ENCODE measurements at places on chromosomes 2 and 18. TPM values are rescaled to one million over a fixed set of nuclear protein-coding genes. Genes with fewer than 3 reads are reported as not detected.

The GKN2 gene
- total RNA-seq, result not detected

The SIX2 gene
- 3.1 TPM for total RNA-seq

The WNT6 gene
- total RNA-seq, result 2.7 TPM

The CCDC141 gene
- total RNA-seq, result 7.1 TPM

The FBXO15 gene
- 0.73 TPM for total RNA-seq

The CLEC4F gene
- total RNA-seq, result not detected

The NYAP2 gene
- total RNA-seq, result not detected

The BMP10 gene
- not detected for total RNA-seq

The CD226 gene
- total RNA-seq, result 5.6 TPM

DNA sequence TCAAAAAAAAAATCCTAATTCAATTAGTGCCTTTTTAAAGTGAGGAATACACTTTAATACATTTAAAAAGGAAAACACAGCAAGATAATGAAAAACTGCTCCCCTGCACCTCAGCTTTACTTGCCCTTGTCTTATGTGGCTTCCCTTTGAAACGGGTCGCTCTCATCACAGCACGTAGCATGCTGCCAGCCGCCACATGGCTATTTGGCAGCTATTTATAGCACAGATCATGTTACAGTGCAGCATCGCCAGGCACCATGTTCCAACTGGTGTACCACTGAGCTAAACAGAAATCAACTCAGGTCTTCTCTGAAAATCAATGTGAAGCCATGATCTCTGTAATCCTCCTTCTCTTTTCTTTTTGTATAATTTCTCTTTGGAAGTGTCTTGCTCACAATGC is 65.1 kb downstream of the TMEM182 start:
- H3K4me1 ChIP-seq, result no peaks in the 10 kb centered on the region
- peak; percentile 52 for DNase-seq
- no peak overlapping the region for H3K27ac ChIP-seq

GRCh38 chr18:9466846-9467245 is 8.5 kb upstream of the RALBP1 start:
- H3K36me3 ChIP-seq, result no peaks in the 10 kb centered on the region
- no peaks in the 10 kb centered on the region for H3K27me3 ChIP-seq
- no peaks in the 10 kb centered on the region for H3K4me1 ChIP-seq
- no peak overlapping the region for H3K4me3 ChIP-seq

DNA sequence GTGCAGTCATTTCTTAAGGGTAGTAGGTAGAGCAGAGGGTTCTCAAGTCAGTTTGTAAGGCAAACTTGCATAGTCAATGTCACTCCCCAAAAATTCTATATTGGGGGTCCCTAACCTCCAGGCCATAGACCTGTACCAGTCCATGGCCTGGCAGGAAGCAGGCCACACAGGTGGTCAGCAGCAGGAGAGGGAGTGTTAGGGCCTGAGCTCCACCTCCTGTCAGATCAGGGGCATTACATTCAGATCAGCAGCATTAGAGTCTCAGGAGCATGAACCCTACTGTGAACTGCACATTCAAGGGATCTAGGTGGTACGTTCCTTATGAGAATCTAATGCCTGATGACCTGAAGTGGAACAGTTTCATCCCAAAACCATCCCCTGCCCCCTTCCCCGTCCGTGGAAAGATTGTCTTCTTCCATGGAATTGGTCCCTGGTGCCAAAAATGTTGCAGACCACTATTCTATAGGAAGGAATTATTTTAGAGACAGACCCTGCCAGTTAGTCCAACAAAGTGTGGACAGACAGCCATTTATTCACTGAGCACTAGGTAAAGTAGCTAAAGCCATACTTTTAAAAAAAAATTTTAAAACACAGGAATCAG is 6.7 kb downstream of the COA5 start:
- H3K4me3 ChIP-seq, result no peak overlapping the region
- H3K4me1 ChIP-seq, result peaks cover 3% of the 10 kb centered on the region
- H3K36me3 ChIP-seq, result peaks cover 22% of the 10 kb centered on the region
- H3K27ac ChIP-seq, result no peak overlapping the region
- peak; percentile 31 for DNase-seq
- no peaks in the 10 kb centered on the region for H3K27me3 ChIP-seq

DNA sequence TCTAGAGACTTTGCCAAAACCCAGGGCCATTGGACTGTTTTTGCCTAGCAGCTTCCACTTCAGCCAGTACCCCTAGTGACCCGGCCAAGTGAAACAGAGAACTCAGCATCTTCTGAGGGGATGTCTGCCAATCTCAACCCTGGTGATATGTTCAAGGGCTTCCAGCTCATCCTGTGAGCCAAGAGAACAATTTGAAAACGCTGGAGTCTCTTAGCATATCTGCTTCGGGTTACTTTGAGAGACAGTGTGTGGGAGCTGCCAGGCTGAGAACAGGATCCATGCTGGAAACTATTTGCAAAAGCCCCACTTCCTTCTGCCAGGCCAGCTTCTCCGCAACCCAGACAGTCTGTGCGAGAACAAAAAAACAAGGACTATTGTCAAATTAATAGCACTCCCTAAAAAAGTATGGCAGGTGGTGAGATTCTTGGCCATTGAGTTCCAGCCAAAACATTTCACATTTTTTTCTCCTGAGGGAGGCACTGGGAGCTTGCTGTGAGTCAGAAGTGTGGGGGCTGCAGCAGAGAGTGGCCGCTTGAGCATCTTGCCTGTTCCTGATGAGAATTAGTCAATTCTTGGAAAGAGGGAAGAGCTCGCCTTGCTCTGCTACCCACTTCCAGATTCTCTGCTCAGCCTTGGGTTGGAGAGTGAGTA is 395.6 kb upstream of the TRIB2 start:
- H3K27me3 ChIP-seq, result no peaks in the 10 kb centered on the region
- H3K4me1 ChIP-seq, result peaks cover 5% of the 10 kb centered on the region
- no peak for DNase-seq
- H3K4me3 ChIP-seq, result no peak overlapping the region
- H3K27ac ChIP-seq, result no peak overlapping the region
- no peaks in the 10 kb centered on the region for H3K36me3 ChIP-seq

DNA sequence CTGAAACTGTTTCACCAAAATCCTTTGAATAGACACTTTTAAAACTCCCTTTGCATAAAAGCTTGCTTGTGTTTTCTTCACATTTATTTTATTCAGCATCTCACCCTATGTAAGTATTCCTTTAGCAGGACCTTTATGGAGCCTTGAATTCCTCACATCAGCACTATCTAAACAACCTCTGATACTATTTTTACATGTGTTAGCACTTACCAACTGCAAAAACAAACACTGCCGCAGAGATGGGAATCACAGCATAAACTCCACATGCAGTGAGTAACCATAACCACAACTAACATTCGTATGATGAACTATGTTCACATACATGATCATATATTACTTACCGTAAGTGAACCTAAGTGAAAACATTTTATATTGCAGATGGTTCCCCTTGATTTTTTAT is 15.4 kb downstream of the FBXO15 start:
- H3K27me3 ChIP-seq, result no peaks in the 10 kb centered on the region
- H3K36me3 ChIP-seq, result no peaks in the 10 kb centered on the region
- no peak overlapping the region for H3K27ac ChIP-seq
- H3K4me1 ChIP-seq, result no peaks in the 10 kb centered on the region
- DNase-seq, result no peak

GRCh38 chr2:28747714-28748113 is 3.9 kb upstream of the PPP1CB start:
- H3K4me1 ChIP-seq, result peaks cover 7% of the 10 kb centered on the region
- H3K27me3 ChIP-seq, result no peaks in the 10 kb centered on the region
- H3K4me3 ChIP-seq, result no peak overlapping the region
- DNase-seq, result no peak
- H3K27ac ChIP-seq, result peak overlapping the region; percentile 6
- H3K36me3 ChIP-seq, result no peaks in the 10 kb centered on the region

DNA sequence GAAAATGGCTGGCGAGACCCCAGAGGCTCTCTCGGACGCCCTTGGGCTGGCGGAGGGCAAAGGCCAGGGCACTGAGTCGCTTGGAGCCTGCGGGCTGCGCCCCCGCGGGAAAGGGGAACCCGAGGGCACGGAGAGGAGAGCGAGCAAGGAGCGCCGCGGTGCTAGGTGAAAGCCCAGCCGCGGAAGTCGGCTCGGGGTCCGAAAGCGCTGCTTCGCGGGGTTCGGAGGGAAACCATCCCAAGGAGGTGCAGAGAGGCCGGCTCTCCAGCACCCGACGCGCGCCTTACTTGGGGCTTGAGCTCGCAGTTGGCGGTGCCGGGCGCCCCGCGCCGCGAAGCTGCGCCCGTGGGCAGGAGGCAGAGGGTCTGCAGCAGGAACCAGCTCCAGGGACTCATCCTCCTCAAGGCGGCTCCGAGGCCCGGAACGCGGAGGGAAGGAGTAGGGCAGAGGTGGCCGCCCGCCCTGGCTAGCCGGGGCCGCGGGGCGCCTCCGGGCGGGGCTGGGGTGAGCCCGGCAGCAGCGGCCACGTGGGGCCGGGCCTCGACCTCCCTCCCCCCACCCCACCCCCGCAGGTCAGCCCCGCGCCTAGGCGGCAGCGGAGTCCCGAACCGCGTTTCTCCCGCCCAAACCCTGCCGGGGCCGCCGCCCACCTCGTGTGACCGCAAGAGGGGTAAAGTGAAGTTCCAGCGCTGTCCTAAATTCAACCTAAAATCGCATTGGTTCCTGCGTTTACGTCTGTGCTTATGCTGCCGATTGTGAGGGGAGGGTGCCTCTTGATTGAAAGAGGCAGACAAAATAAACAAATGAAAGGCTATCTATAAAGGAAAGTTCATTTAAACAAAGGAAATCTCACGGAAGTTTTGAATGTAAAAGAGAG is at the start of gene TRABD2A:
Gene TRABD2A (minus strand): TSS at position 440 of the 877 bp plus-strand sequence. CDS start 45 bp downstream, at position 395.
- H3K27me3 ChIP-seq, result no peaks in the 10 kb centered on the region
- H3K4me3 ChIP-seq, result peak within 1 kb of the TSS; percentile 11
- peaks cover 15% of the 10 kb centered on the region for H3K4me1 ChIP-seq
- no peak for DNase-seq
- H3K27ac ChIP-seq, result no peak within 1 kb of the TSS

DNA sequence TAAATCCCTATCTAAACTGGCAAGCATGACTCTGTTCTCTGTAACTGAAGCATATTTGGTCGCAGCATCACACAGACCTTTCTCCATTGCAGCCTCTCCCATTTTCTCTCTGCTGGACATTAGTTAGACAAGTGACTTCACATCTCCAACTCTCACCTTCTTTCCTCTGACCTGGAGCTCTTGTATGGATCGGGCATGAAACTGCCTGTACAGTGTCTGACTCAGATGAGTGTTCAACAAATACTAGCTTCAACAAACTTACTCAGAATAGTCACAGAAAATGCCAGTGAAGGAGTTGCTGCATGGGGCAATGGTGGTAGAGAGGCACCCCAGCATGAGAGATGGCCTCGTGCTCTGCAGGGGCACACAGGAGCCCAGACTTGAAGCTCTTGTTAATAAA is 104.7 kb upstream of the COPS8 start:
- peaks cover 56% of the 10 kb centered on the region for H3K4me1 ChIP-seq
- H3K36me3 ChIP-seq, result no peaks in the 10 kb centered on the region

GRCh38 chr2:119430023-119430498 is 1.6 kb upstream of the TMEM37 start:
- no peaks in the 10 kb centered on the region for H3K36me3 ChIP-seq
- H3K27me3 ChIP-seq, result no peaks in the 10 kb centered on the region
- peaks cover 65% of the 10 kb centered on the region for H3K4me1 ChIP-seq
- no peak overlapping the region for H3K4me3 ChIP-seq
- H3K27ac ChIP-seq, result peak overlapping the region; percentile 94
- DNase-seq, result peak; percentile 88

DNA sequence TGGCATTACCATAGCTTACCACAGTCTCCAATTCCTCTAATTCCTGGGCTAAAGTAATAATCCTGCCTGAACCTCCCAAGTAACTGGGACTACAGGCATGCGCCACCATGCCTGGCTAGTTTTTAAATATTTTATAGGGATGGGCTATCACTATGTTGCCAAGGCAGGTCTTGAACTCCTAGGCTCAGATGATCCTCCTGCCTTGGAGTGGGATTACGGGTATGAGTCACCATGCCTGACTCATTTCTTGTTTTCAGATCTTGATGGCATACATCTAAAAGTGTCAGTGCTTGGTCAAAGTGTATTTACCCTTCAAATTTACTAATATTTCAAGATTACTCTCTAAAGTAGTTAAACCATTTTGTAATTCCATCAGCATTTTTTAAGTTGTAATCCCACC is 9.4 kb upstream of the SOCS6 start:
- H3K27me3 ChIP-seq, result no peaks in the 10 kb centered on the region
- H3K36me3 ChIP-seq, result no peaks in the 10 kb centered on the region
- no peak overlapping the region for H3K27ac ChIP-seq
- H3K4me3 ChIP-seq, result no peak overlapping the region

GRCh38 chr2:169734169-169734847 is 676 bp downstream of the KLHL23 start:
- H3K27ac ChIP-seq, result no peak overlapping the region
- H3K27me3 ChIP-seq, result no peaks in the 10 kb centered on the region
- peak; percentile 15 for DNase-seq
- no peaks in the 10 kb centered on the region for H3K36me3 ChIP-seq
- H3K4me3 ChIP-seq, result peak overlapping the region; percentile 52

DNA sequence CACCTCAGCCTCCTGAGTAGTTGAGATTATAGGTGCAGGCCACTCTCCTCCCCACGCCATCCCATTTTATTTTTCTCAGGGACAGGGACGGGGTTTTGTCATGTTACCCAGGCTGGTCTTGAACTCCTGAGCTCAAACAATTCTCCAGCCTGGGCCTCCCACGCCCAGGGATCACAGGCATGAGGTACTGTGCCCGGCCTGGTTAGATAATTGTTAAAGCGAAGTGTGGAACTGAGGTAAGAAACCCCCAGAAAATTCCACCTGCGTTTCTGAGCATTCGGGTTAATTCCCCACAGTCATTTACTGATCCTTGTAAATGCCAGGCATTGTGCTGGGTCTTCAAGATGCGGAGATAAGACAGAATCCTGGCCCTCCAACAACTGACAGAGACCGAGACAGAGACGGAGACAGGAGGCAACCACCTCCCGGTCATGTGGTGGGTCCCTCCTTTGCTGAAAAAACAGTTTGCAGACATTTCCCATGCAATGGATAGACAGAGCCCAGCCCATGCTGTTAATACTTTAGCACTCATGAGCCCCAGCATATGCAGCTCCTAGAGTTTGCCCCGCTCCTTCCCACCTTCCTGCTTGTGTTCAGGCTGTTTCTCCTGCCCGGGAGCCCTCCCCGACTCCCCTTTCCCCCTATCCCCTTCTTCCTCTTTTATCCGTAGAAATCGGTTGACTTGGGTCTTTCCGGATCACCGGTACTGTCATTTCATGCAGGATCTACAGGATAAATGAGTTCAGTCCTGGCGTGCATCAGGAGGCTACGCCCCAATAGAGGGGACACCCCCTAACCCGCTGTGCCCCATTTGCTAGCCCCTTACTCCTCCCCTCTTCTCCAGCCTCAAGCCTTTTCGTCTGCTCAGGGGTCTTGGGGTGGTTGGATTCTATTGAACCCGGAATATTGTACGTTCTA is 1.6 kb upstream of the RHOB start:
- H3K36me3 ChIP-seq, result no peaks in the 10 kb centered on the region
- DNase-seq, result no peak
- peak overlapping the region; percentile 82 for H3K27ac ChIP-seq
- peaks cover 25% of the 10 kb centered on the region for H3K4me1 ChIP-seq
- no peak overlapping the region for H3K4me3 ChIP-seq

- DNase-seq, result peak; percentile 56
- no peaks in the 10 kb centered on the region for H3K36me3 ChIP-seq
- peak overlapping the region; percentile 83 for H3K27ac ChIP-seq
- peaks cover 58% of the 10 kb centered on the region for H3K4me1 ChIP-seq
- no peak overlapping the region for H3K4me3 ChIP-seq
Measured at GRCh38 chr2:38465789-38466127, 88.7 kb upstream of the ATL2 start.

GRCh38 chr2:109217362-109218086 is 88.5 kb downstream of the SH3RF3 start:
- H3K4me1 ChIP-seq, result no peaks in the 10 kb centered on the region
- no peaks in the 10 kb centered on the region for H3K36me3 ChIP-seq
- H3K4me3 ChIP-seq, result no peak overlapping the region
